ENCODE measurements at places on chromosomes 16 and 17.

DNA sequence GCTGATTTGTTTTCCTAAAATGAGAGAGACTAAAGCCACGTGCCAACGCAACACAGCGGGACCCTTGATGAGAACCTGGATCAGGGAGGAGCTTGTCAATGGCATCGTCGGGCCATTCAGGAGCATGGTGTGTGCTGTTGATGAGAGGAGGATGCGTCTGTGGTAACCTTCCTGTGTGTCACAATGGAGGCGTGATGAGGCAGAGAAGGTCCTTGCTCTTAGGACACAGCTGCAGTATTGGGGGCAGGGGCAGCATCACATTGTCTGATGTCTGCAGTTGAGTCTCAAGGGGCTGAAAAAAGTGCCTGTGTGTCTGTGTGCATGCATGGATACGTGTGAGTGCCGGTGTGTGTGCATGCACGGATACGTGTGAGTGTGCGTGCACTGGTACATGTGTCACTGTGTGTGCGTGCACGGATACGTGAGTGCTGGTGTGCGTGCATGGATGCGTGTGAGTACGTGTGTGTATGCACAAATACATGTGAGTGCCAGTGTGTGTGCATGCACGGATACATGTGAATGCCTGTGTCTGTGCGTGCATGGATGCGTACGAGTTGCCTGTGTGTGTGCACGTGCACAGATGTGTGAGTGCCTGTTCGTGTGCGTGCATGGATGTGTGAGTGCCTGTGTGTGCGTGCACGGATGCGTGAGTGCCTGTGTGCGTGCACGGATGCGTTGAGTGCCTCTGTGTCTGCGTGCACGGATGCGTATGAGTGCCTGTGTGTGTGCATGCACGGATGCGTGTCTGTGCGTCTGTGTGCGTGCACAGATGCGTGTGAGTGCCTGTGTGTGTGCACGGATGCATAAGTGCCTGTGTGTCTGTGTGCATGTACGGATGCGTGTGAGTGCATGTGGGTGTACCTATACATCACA lies 39.3 kb downstream of the BAIAP2 start:
- no peak for DNase-seq

- DNase-seq = no peak
Measured at GRCh38 chr16:88773812-88774291, 11.2 kb downstream of the PIEZO1 start.

DNA sequence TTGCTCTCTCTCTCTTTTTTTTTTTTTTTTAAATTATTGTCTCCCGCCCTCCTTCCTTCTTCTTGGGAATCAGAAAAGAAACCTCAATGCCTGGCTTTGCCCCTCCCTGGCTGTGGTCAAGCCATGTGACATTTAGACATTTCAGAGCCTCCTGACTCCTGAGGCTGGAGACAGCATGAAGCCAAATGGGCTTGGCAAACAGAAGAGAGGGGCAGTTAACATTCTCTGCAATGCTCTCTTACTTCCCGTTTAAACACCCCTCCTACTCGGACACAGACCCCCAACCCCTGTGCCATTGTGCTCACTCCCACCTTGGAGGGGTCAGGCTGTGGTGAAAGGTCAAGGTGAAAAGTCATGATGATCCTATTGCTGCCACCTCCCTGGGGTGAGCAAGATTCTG lies 14.7 kb upstream of the MEOX1 start:
- no peak for DNase-seq

DNA sequence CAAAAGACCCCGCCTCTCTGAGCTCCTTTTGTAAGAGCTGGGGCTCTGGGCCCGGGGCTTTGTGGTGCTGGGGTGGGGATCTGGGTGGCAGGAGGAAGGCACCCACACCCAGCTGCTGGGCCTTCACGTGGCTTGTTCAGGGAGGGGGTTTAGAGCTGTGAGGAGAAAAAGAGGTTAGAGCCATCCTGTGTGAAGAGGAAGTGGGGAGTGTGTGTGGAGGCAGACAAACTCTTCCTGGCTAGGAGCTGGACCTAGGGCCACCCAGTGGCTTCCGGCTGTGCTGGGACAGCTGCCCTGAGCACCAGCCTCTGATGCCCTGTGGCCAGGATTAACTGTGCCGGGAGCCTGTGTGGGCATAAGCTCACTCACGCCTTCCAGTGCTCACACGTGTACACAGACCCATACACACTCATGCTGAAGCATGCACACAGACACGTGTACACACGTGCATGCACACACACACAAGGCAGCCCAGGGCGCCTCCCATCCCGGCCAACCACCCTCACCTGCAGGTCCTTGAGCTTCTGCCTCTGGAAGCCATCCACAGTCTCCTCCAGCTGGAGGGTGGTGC lies 7.4 kb downstream of the CIBAR2 start:
- peak; percentile 20 for DNase-seq

- peak; percentile 49 for DNase-seq
Measured at GRCh38 chr17:32927724-32928585, at the start of gene TMEM98. Gene TMEM98 (plus strand): TSS chr17:32928153. CDS start chr17:32931529, 3,376 bp downstream.

- no peak for DNase-seq
Measured at GRCh38 chr17:61205401-61205800, 194.2 kb upstream of the TBX2 start.

DNA sequence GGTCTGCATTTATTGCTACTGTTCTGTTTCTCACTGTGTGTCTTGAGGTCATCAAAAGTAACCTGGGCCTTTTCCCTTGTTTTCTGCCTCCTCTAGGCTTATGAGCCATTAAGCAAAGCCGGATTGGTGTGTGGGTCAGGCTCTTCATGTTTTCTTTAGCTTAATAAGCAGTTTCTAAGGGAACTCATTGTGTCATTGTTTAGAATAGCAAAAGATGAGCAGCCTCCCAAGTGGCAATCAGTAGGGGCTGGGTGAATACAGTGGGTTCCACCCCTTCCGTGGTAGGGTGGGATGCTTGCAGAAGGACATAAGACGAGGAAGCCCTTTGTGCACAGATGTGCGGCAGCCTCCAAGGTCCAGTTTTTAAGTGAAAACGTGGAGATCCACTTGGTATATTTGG lies 34.5 kb downstream of the ABCC1 start:
- DNase-seq = no peak

GRCh38 chr17:33964344-33964979 lies 290.6 kb upstream of the CCL2 start:
- DNase-seq = no peak

DNA sequence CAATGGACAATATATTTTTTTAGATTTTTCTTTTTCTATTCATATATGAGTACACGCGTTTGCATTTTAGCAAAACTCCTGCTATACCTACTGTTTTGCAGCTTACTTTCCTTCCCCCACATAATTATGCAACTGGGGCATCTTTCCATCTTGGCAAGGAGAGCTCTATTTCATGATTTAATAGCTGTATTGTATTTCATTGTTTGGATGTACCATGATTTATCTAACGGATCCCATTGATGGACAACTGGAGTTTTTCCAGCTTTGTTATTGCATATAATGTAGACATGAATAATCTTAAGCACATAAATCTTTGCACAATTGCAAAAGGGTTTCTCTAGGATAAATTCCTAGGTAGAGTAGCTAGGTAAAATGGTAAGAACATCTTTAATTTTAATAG lies 133.9 kb downstream of the PITPNC1 start:
- no peak for DNase-seq

GRCh38 chr16:16774389-16774788 lies 395.4 kb downstream of the NPIPA7 start:
- no peak for DNase-seq

- DNase-seq = no peak
Measured at GRCh38 chr17:78127888-78128550, 536 bp downstream of the TMC6 start.
